ENCODE measurements at places on chromosomes 3 and 15. TPM values are rescaled to one million over a fixed set of nuclear protein-coding genes. Genes with fewer than 3 reads are reported as not detected.

The GREM1 gene
- total RNA-seq: 141 TPM

The AHSG gene
- not detected for total RNA-seq

The GOLGA6B gene
- not detected for total RNA-seq

The ST8SIA2 gene
- not detected for total RNA-seq
